ENCODE measurements at places on chromosomes 12 and 14.
A peak's percentile ranks its signal among the peaks of the same experiment; 100 is the strongest.

- no peak for DNase-seq
Measured at GRCh38 chr12:88698471-88698870, 118.2 kb upstream of the KITLG start.

- no peak for DNase-seq
Measured at GRCh38 chr12:54047964-54048303, 5.7 kb upstream of the HOXC4 start.

DNA sequence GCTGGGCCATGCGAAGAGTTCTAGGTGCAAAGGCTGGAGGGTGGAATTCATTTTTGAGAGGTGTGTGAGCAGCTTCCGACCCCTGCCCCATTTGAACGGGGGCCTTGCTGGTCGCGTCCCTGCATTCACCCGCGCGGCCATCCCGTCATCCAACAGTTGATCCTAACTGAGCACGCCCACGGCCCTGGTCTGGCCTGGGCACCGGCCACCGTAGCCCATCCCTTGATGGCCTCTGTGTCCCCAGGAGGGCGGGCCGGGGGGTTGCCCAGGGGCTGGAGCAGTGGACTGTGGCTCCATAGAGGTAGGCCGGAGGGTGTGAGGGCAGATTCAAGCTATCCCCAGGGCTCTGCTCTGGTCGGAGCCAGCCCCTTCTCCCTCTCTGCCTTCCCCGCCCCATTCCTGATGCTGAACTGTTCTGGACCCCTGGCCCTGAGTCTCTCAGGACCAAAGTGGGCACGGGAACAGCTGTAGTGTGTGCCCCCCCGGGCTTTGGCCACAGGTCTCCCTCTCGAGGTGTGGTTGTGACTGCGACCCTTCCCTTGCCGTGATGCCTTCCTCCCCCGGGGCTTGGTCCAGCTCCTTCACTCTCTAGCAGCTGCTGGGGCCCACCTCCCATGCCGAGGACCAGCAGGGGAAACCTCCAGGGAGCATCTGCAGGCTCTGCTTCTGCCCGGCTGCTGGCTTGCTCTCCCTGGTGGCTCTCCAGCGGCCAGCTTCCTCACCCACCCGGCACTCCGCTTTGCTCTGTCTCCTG lies 9.1 kb downstream of the MEG3 start:
- DNase-seq = no peak

DNA sequence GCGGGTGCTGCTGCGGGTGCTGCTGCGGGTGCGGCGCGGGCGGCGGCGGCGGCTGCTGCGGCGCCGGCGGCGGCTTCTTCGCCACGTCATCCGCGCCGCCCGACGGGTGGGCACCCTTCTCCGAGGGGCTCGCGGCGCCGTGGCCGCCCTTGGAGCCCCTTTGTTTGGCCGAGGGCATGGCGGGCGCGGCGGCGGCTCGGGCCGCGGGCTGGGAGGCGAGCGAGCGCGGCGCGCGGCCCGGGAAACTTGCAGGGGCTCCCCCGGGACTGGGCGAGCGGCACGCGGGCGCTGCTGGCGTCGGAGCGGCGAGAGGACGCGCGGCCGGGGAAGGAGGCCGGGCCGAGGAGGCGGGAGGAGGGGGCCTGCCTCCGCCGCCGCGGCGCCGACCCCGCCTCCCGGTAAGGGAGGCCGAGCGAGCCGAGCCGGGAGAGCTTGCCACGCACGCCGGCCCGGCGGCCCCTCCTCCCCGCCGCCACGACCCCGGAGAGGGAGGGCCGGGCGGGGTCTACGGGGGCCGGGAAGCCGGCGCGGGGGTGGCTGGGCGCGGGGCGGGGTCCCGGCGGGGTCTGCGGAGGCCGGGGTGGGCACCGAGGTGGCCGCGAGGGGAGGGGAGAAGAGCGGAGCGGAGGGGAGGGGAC lies at the start of gene CKAP4:
Gene CKAP4 (minus strand): TSS at position 347 of the 638 bp plus-strand sequence. CDS start 169 bp downstream, at position 178.
- peak; percentile 51 for DNase-seq

- DNase-seq = no peak
Measured at GRCh38 chr12:117063162-117063911, 35.9 kb downstream of the TESC start.

DNA sequence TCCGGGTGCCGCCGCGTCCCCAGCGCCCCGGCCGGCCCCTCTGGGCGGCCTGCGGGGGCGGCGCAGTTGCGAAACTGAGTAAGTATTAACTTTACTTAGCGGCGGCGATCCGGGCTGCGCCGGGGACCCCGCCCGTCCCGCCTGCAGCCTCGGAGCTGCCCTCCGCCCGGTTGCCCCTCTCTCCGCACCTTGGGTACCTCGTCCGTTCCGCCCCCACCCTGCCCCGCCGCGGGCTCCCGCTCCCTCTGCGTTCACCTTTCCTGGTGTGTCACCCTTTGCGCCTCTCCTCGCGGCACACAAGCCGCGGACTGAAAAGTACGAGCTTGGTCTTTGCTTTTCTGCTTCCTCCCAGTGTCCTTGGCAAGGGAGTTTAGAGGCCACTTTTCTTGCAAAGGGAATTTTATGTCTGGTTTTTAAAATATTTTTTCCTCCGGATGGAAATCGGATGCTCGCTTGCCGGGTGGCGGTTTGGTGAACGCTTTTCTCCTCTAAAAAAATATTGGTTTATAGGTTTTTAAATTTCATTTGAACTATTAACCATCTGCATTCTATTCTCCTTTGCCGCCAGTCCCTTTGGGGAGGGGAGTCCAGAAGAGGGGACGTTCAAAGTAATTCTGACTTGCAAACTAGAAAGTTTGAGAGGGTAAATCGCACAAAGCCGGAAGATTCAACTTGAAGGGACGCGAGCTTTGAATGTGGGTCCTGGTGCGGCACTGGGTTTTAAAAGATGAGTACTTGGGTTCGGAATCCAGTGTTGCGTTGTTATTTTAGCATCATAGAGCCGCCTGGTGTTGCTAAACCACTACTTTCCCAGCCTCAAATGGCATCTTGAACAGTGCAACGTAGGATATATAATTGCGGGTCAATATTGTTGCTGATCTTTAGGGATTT lies 834 bp downstream of the RASSF8 start:
- no peak for DNase-seq

DNA sequence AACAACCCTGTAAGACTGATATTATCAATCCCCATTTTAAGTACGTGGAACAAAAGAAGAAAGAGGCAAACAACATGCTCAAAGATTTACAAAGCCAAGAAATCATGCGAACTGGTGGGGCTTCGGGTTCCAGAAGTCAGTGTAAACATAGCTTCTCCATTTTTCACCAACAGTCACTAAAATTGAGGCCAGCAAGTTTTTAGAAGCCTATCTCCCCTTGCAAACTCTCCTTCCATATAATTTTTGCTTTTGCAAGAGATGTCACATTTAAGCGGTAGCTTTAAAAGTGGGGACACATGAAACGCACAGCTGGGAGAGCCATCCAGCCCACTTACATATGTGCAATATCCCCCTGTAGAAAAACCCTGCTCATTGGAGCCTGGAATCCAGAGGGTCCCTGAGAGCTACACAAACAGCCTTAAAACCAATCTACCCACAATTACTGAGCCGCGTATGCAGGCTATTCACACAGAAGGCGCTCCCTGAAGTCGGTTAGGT lies 797 bp downstream of the SLC11A2 start:
- DNase-seq = no peak

- no peak for DNase-seq
Measured at GRCh38 chr12:108090932-108091678, 38.0 kb upstream of the WSCD2 start.

- no peak for DNase-seq
Measured at GRCh38 chr12:77435446-77436091, 370.2 kb upstream of the E2F7 start.

DNA sequence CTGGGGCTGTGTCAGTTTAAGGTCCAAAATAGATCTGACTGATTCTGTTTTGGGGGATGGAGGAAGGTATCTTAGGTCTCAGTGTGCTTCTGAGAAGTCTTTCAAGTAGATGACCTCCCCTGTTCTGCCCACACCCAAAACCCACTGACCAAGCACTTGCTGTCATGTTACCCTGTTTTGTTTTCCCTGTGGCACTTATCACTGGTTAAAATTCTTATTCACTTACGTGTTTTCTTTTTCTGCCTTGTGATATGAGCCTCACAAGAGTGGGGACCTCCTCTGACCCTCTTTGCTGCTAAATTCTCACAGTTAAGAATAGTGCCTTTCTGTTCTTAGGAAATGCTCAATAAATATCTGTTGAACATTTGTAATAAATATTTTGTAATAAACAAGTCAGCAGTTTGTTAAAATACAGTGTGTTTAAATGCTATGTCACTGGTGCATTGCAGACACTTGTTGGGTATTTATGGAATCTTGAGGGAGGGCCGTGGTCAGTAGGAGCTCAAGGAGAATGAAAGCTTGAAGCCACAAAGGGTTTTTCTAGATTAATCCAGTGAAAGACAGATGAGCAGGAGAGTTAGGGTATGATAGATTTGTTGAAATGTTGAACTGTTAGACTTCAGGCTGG lies 20.9 kb downstream of the PLEKHA5 start:
- DNase-seq = no peak

GRCh38 chr14:102295270-102295669 lies 9.7 kb downstream of the MOK start:
- no peak for DNase-seq

GRCh38 chr12:59843260-59843843 lies 247.5 kb downstream of the SLC16A7 start:
- DNase-seq = no peak

- no peak for DNase-seq
Measured at GRCh38 chr12:9806714-9807113, 20.6 kb upstream of the KLRF1 start.

- no peak for DNase-seq
Measured at GRCh38 chr14:103568952-103569351, 6.2 kb downstream of the COA8 start.

GRCh38 chr14:85178864-85179263 lies 351.1 kb upstream of the FLRT2 start:
- no peak for DNase-seq

DNA sequence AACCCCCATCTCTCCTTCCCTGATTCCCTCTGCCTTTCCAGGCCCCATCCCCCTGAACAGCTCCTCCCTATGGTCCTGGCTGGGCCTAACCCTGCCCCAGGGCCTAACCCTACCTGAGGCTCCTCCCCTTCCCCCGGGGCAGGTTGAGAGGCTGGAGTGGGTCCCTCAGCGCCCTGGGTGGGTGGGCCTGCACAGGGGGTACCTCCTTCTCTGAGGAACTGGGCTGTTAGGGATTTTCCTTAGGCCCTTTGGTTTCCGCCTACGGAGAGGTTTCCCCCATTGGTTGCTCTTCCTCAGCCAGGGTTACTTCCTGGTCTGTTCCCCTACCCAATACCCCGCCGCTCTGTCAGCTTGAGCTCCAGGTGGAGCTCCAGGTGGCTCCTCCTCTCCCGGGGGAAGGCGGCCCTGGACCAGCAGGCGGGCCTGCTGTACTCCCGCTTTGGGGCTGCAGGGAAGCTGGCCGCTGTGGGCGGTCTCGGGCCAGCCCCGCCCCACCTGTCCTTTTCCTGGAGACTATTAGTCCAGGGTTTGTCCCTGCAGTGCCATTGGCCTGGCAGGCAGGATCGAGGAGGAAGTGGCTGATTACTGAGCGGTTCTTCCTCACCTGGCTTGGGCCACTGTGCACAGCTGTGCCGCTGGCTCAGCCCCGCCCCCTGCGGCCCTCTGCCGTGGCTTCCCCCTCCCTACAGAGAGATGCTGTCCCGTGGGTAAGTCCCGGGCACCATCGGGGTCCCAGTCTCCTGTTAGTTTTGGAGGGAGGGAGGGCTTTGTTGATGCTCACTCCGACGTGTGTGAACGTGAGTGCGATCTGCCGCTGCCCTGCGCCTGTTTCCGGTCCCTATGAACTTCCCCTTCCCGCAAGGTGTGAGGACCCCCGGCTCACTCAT lies 2.5 kb downstream of the C12orf57 start:
- DNase-seq = peak; percentile 47

- no peak for DNase-seq
Measured at GRCh38 chr12:29228474-29229157, 79.5 kb downstream of the FAR2 start.

DNA sequence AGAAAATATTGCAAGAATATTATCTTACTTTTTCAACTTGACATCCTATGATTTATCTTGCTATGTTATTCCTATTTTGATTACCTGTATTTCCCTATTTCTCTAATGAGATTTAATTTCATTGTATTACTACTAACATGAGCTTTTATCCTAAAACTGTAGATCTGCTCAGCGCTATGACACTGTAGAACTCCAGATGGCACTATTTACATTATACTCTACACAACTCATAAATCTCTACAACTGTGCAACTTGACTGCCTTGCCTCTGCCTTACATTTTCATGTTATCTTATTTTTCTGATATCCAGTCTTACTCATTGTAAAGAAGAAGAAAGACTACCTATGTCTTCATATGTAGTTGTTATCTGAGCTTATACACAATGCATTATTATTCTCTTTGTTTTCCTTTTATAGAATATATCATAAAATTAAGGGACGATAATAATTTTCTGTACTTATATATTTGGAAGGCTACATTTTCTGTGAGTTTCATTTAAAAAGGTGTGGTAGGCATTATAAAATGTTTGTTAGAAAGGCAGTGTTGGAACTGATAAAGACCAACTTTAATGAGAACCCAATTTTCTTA lies 24.1 kb downstream of the NUP37 start:
- DNase-seq = no peak

GRCh38 chr12:69196302-69197288 lies 42.8 kb upstream of the CPSF6 start:
- DNase-seq = no peak

- no peak for DNase-seq
Measured at GRCh38 chr12:47770086-47770726, 2.8 kb upstream of the SLC48A1 start.

DNA sequence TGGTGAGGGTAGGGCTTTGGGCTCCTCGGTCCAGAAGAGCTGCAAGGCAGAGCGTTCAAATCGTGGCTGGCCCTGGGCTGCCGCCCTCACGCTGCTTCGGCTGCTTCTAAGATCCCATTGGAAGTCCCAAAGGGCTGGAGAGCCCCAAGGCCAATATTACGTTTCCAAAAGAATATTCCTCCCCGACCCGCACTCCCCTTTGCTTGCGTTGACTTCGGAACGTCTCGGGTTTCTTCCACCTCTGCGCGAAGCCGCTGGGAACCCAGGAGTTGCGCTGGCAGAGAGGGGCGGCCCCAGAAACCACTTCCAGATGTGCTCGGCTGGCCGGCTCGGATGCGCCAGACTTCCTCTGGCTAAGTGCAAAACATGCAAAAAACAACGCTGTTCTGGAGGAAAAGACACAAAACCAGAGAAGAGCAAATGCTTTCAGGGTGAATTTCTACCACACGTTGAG lies at the start of gene GLT8D2:
Gene GLT8D2 (minus strand): TSS at position 285 of the 454 bp plus-strand sequence. CDS start 30,539 bp downstream, outside the sequence.
- DNase-seq = no peak

GRCh38 chr14:95489214-95490137 lies 27.0 kb downstream of the SYNE3 start:
- DNase-seq = no peak

DNA sequence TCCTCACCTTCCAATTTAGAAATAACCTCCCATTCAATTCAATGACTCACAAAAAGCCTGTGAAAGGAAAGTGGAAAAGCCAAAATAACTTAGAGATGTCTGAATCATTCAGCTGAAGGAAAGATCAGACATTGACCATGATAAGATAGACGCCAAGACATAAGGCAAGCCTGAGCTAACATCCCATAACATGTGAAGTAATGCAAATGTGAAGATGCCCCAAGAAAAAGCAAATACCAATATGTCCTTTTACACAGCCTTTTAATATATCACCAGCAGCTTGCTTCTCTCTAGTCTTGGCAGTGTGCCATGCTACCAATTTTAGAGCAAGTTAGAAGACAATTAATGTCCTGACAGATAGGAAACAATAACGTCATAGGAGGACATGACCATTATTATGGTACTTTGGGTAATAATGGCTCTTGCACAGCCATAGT lies 2.4 kb upstream of the NUMB start:
- DNase-seq = no peak
